ENCODE measurements at places on chromosomes 5 and 9.

GRCh38 chr5:151214614-151215545, 9.0 kb downstream of the CCDC69 start:
- no peak for DNase-seq

- no peak for DNase-seq
These were observed 44.3 kb downstream of the NRG2 start for GRCh38 chr5:139998837-139999236.

DNA sequence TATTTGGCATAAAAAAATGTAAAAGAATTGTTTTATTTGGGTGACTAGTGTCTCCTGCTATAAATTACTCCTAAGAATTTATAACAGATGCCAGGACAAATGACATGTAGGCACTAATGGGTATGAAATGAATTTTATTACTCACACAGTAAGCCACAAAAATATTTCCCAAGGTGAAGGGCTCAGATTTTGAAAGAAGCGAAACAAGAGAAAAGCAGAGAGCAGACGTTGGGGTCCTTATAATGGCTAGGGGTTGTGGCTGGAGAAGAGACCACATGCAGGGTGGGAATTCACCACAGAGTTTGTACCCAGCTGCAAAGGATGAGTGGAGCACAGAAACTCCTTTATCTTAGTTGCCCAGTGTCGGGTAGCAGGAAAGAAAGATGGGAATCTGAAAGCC, 45.0 kb upstream of the PRR16 start:
- DNase-seq: no peak

DNA sequence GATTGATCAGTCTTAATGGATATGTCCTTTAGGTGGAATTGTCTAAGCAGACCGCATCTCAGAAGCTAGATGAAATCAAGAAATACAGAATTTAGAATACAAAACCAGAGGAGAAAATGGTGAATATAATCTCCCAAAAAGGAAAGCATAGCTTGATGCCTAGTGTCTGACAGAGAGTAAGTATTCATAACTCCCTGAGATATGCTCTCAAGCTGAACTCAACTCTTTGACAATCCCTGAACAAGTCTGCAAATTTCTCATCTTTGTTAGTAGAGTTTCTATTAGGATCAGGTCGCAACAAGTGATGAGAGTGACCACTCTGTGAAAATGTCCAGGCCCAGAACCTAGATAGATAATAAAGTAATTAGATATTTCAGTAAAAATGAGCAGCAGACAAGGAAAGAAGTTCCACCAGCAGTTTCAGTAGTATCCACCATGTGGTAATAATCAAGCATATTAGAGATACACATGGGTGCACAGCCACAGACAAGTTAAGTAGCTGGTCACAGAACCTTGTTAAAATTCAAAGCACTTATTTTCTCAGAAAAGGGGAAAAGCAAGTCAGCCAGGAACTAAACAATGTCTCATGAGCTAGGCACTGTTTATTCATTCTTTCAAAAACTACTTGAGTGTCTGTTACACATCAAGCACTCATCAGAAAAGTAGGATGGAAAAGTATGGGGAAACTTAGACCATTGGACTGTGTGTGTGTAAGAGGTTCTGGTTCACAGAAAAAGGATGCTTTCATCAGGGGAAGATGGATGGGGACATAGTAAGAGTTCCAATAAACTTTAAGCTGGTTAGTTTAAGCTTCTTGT, 481.5 kb upstream of the TUSC1 start:
- no peak for DNase-seq

- DNase-seq: no peak
These were observed 140.3 kb upstream of the RETREG1 start for GRCh38 chr5:16757146-16757545.

- no peak for DNase-seq
These were observed 1.5 kb downstream of the TLN1 start for GRCh38 chr9:35730486-35730854.

- DNase-seq: no peak
These were observed 137.8 kb upstream of the ANKH start for GRCh38 chr5:15009420-15009819.

- DNase-seq: no peak
These were observed 112.0 kb upstream of the CTNND2 start for GRCh38 chr5:12016159-12016746.

DNA sequence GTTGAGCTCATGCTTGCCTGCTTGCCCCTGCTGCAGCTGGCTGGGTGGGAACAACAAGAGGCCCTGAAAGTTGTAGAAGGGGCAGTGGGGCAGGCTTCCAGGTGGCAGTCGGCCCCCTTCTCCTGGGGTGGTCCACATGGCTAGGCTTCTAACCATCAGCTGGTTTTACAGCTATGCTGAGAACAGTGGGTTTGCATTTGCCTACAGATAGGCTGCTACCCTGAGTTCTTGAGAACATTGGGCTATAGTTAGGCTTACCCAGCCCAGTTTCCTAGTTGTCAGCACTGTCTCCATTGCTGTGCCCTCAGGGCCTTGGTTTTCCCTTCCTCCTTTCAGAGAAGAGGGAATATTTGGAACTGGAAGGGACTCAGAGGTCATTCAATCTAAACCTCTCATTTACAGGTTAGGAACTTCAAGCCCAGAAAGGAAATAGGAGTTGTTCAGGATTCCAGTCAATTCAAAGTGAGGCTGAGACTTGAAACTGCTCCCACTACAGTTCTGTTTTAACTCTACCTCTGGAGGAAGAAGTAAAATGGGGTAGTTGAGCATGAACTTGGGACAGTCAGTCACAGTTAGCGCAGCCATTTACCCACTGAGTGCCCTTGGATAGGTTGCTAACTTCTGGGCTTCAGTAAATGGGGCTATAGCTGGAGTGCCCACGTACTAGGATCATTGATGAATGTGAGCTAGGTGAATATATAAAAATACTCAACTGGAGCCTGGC, 11.5 kb downstream of the LARP1 start:
- no peak for DNase-seq

DNA sequence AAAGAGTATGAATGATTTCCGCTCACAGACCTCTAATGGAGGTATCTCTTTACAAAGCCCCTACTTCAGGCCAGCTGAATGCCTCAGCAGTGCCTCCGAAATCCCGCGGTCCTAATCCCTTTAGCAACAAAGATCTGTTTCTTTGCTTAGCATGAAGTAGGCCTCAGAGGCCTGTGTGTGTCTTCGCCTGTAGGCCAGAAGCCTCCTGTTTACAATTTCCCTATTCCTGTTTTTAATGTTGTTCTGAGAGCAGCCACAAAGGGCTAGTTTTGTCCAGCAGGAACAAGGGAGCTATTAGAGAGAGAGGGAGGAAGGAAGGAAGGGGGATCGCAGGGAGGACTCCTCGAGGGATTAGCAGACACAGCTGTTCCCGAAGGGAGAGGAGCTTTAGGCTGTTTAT, 166.4 kb upstream of the SPRY4 start:
- DNase-seq: no peak

All from thyroid gland (tissue), 4 donors.